ENCODE measurements at places on chromosomes 16 and 17.

DNA sequence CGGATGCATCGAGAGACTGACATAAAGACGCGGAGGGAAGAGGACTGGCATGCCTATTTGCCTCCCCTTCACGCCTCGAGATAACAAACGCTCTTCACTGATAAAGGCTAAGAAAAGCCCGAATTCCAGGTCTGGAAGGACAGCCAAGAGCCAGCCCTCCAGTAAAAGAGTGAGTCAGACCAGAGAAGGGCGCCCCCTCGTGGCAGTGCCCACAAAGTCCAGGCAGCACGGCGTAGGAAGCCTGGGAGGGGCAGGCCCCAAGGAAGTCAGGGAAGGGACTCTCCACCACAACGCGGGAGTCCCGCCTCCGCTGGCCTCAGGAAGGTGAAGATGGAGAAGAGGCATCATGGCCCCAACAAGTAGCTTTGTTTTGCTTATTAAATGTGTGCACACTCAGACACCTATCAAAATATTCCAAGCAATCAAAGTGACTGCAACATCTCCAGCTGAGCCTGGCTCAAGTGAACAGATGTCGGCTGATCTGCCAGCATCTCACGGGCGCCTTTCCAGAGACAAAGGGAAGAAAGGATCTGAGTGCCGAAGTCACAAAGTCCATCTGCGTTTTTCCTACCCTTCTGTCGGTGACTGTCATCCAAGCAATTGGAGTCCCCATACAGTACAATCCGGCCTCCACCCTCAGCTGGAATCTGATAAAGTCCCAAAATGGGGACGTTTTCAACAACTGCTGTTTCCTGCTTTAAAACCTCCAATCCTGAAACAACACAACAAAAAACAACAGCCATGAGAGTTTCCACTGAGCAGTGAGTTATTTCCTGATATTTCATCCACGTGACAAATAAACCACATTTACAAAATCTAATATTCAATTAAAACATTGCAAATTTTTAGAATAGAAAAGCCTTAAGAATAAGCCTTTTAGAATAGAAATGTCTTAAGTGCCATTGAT is 20.4 kb upstream of the SLC38A8 start:
- DNase-seq = peak; percentile 76

GRCh38 chr17:65656390-65657250 is 95.2 kb upstream of the AXIN2 start:
- no peak for DNase-seq

DNA sequence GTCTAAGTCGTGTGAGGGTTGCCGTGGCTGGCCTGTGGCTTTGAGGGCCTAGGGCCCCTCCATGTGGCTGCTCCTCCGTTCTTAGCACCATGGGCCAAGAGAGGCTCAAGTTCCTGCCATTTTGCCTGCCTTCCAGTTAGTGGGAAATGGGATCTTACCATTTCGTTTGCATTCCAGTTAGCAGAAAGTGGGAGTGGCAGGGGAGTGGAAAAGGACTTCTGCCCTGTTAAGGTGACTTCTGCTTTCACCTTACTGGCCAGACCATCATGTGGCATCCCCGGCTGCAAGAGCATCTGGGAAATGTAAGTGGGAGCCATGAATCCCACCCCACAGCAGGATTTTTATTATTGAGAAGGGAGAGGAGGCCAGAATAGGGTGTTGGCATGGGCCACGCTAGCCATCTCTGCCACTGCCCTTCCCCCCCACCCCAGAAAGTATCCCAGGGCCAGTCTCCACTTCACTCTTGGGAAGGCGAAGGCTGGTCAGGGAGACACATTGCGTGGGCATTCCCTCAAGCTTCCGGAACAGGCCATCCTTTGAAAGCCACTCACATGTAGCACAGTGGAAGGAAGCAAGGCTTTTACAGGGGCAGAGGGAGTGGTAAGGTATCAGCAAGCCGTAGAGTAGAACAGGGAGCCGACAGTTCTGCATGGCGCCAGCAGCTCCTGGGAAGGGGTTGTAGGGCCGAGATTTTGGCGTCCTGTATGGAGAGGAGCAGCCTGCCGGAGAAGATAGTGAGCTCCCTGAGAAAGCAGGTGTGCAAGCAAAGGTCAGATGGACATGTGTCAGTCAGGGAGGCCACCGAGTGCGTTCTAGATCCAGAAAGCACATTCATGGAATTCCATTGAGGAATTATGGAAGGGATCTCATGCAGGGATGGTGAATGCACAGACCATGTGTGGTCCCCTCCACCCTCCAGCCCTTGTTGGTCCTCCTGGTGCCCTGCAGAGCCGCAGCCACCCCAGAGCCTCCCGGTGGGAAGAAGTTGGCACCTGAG is 33.4 kb downstream of the CMIP start:
- DNase-seq = no peak

DNA sequence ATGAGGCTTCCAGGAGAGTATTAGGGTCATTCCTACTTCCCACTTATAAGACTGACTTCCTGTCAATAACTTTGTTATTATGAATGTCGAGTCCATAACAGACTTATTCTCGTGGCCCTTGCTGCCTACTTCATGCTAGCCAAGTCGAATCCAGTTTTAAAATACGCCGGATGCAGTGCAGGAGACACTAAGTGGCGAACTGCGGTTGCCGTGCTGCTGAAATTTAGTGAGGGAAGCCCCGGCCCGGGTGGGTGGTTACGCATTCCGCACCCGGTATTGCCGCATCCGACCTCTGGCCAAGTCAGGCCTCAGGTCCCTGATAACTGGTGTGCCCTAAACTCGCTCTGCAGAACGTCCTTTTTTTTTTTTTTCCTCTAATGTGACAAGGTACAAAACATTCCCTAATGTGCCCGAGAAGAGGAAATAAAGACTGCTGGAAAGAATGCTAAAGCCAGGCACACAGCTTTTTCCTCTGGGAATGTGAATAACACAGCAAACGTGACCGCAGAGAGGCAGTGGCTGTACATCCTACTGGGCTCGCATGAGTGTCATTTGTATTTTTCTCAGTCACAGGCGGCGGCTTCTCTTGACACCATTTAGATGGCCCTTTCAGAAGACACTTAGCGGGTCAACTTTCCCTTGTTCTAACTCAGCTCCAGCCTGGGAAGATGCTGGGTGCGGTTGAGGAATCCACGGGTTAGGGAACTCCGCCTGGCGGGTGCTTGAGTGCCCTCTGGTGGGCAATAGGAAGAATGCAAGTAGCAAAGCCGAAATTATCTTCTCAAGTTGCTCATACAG is 7.1 kb upstream of the AKTIP start:
- DNase-seq = peak; percentile 75

DNA sequence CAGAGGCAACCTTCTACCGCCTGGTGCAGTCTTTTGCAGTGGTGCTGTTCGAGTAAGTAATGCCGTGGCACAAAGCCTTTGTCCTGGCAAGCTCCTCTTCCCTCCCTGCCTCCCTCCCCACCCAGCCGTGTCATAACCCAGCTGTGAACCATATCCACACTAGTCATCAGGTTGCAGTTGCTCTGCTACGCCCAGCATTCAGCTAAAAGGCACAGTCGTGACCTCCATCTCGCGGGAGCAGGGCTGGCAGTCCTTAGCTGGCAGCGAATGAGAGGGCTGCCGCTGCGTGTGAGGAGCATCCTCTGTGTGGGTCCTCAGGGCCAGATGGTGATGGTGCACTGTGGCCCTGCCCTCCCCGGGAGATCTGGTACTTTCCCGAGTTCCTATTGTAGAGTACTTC is 39.3 kb downstream of the CIBAR2 start:
- peak; percentile 87 for DNase-seq
